ENCODE measurements at places on chromosomes 3 and 15.
A peak's percentile ranks its signal among the peaks of the same experiment; 100 is the strongest.

GRCh38 chr15:70698426-70698825 lies 64.9 kb downstream of the UACA start:
- DNase-seq: no peak

- no peak for DNase-seq
Observed at GRCh38 chr15:68794863-68795262, 25.8 kb downstream of the ANP32A start.

GRCh38 chr3:133573629-133574194 lies at the start of gene CDV3:
TSS of gene CDV3 (plus strand) at chr3:133573686. CDS start at chr3:133574045, 359 bp downstream.
- no peak for DNase-seq

DNA sequence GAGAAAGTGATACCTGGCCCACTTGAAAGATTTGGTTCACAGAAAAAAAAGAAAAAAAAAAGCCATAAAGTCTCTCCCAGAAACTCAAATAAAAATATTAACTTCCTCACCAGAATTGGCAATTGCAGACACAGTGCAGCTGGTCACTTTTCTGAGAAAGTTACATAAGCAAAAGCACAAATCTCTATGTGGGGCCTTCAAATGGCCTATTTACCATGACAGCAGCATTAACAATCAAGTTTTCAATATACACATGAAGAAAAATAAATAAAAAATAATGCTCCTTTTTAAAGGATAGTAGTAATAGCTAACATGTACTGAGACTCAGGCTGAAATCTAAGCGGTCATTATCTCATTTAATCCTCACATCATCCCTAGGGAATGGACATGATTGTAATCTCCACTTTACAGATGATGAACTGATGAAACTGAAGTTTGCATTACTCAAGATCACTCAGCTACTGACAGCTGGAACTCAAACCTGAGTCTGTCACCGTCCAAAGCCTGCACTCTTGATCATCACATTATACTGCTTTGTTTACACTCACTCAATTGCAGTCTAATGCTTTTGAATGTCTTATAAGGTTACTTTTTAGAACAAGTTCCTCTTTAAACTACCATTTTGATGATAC lies 3.3 kb downstream of the NPTN start:
- no peak for DNase-seq

- no peak for DNase-seq
Observed at GRCh38 chr3:127691489-127691888, 18.7 kb downstream of the ABTB1 start.

DNA sequence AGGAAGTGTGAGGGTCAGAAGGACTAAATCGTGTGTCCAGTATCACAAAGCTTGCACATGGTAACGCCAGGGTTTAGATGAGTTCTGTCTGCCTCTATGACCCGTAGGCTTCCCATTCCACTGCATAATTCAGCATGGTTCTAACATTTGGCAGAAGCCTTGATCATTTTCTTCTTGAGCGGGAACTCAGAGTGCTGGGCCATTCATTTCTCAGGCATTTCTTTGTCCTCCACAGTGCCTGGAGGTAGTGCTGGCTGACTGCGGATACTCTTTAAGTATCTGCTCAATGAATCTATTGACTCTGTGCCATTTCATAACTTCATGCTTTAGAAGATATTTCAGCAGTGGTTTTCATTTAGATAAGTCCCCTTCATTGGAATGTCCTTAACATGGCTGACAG lies 370.2 kb downstream of the EPHB1 start:
- no peak for DNase-seq

DNA sequence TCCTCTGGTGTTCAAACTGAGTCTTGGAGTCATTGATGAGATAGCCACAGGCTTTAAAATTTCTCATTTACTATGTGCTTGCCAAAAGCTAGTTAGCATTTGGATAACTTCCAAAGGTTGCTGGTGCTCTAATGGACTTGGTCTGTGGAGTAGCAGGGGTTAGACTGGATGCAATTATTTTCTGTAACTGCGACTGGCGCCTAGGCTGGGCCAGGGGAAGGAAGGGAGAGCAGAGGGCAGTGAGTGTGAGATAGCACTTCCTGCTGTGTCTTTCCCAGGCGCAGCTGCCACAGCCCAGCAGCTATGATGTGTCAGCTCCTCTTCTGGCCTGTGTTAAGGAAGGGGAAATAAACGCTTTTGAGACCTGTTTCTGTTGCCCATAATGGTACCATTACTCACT lies 98.6 kb downstream of the MYRIP start:
- peak; percentile 3 for DNase-seq

- DNase-seq: no peak
Observed at GRCh38 chr3:45313743-45314403, 74.5 kb upstream of the LARS2 start.

GRCh38 chr15:42154212-42154941 lies 2.1 kb downstream of the PLA2G4F start:
- no peak for DNase-seq

- peak; percentile 68 for DNase-seq
Observed at GRCh38 chr15:43204016-43204901, 16.6 kb downstream of the EPB42 start.

DNA sequence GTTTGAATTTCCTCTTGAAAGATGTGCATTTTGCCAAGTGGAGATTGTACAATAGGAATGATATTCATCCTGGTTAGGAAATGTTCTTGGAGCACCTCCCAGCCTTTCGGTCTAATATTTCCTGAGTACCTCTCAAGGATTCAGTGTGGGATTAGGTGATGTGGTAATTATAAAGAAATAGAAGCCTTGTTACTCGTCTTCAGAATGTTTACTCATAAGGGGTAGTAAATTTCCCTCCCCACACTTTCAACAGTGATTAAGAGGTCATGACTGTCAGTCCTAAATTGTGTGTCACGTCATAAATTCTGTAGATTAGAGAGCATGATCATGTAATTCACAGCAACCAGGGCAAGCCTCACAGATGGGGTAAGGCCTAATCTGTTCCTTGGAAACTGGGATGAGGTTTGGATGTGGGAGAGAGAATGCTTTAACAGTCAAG lies 633.1 kb upstream of the TBL1XR1 start:
- peak; percentile 99 for DNase-seq

Data from fibroblast of skin of abdomen (primary cell).